M059J (cell line): ENCODE measurements at places on chromosomes 2 and 18. TPM values are rescaled to one million over a fixed set of nuclear protein-coding genes. Genes with fewer than 3 reads are reported as not detected.
A peak's percentile ranks its signal among the peaks of the same experiment; 100 is the strongest.

DNA sequence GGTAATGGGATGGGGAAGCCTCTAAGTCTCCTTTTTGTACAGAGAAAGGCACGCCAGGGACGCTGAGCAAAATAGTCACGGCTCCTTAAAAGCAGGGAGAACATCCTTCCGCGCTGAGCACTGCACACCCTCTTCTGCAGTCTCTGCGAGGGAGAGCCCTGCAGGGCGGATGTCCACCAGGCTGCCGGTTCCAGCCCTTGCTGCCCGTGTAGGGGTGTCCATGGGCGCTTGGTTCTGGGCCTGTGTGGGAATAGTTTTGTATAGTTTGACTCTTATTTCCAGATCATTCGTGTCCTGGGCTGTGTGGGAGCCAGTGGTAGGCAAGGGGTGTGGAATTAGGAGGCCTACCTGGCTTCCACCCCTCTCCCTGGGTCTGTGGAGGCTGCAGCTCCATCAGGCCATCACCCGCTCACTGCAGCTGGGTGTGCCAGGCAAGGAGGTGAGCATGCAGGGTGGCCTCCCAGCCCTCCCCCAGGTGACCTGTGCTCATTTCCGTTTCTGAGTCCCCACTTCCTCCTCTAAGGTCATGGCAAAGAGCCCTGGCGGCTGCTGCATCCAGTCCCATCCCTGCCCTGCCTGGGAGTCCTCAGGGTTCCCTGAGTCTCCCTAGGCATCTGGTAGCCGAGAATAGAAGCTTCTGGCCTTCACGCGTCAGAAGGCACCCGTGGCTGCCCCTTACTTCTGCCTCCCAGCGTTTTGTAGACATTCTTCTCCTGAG, 202.6 kb downstream of the LDLRAD4 start:
- DNase-seq, result no peak

DNA sequence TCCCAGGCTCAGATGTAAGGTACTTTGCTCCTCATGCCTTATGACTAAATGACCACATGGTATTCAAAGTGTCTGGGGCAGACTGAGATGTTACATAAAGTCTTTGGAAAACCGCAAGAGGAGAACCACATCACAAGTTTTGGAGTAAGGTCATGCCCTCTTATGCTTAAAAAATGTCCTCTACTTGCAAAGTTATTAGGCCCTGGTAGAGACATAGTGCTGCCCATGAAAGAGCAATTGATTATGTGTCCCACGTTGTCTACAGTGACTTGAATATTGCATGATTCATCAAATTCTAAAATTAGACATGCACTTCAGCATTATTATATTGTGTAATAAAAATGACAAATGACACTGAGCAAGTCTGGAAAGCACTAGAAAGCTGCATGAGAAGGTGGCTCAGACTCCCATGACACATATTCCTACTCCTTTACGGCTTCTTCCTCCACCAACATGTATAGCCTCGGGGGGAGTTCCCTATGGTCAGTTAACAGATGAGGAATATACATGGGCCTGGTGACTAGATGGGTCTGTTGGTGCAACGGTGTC, 602.6 kb upstream of the VRK2 start:
- peak; percentile 95 for DNase-seq

- no peak for DNase-seq
These were observed 17.3 kb upstream of the ARHGAP25 start for GRCh38 chr2:68717305-68717661.

GRCh38 chr2:140311905-140312304, 1531.7 kb upstream of the NXPH2 start:
- no peak for DNase-seq

DNA sequence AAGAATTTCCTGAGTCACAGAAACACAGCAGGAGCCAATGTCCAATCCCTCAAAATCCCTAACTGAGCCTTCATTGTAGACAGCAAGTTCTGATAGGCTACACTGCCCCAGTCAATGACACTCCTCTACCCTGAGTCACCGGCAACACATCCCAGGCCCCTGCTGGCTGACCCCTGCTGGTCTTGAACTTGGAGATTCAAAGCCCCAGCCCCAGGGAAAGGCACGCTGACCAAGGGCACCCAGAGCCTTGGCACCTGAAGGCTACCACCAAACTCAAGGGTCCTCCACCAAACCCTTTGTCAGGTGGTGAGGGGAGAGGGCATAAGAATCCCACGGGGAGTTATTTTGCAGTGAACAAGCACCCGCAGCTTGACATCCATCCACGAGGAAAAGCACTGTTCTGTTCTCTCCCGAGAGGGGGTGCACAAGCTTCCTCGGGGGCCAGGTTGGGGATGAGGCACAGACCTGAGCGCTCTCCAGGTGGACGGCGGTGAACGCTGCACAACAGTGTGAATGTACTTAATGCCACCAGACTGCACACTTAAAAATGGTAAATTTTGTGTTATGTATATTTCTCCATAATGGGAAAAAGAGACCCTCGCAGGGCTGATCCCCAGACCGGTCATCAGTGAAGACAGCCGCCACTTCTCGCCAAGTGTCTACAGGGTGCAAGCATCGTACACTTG, 46.9 kb downstream of the TFCP2L1 start:
- peak; percentile 26 for DNase-seq

Gene AFF3
- total RNA-seq, result 2.6 and 3.0 TPM in 2 replicates

DNA sequence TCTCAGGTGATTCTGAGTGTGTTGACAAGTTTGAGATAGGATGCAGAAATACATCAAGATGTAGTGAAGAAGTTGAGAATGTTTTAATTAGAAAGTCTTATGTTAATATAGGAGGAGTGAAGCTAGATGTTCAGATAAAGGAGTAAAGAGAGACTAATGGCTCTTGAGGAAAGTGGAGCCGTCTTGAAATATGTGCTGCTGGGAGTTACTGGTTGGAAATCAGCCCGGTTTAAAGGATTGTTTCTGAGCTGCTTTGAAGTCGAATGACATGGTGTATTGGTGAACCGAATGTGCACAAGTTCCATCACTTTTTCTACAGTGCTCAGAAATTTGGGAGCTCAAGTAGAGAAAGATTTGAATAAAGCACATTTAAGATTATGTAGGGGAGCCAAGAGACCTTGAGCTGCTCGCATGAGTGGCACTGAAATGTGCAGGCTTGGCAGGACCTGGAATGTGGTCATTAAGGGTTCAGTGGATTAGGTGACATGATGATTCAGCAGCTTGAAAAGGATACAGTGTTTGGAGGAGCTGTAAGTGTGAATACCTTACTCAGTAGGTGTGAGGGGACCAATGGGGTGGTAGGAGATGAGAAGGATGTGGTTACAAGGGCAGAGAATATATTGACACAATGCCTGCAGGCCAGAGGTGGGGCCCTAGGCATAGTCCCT, 68.6 kb downstream of the CAB39 start:
- peak; percentile 87 for DNase-seq

- no peak for DNase-seq
These were observed 125.8 kb upstream of the CREB1 start for GRCh38 chr2:207403950-207404349.

DNA sequence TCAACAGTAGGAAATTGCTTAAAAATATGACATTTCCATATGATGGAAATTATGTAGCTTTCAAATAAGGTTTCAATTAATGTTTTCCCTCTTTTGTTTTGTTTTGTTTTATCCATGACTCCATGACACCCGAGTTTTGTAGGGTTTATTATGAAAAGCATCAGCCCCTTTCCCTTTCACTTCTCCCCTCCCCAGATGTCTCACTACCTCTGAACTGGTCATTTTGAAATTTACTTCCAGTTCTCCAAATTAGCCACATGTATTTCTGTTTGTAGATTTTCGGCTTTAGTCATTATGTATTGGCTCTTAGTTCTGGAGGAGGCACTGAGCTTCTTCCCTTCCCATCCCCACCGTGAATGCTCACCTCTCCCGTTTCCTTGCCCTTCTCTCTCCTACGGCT, 18.6 kb upstream of the VPS4B start:
- no peak for DNase-seq

Gene GPR148
- not detected in 2 replicates for total RNA-seq

GRCh38 chr2:205689820-205690219, 7.5 kb downstream of the NRP2 start:
- no peak for DNase-seq

Gene FZD7
- total RNA-seq, result 26.9 and 39.8 TPM in 2 replicates

- no peak for DNase-seq
These were observed 74.8 kb upstream of the SOX11 start for GRCh38 chr2:5617358-5617757.

DNA sequence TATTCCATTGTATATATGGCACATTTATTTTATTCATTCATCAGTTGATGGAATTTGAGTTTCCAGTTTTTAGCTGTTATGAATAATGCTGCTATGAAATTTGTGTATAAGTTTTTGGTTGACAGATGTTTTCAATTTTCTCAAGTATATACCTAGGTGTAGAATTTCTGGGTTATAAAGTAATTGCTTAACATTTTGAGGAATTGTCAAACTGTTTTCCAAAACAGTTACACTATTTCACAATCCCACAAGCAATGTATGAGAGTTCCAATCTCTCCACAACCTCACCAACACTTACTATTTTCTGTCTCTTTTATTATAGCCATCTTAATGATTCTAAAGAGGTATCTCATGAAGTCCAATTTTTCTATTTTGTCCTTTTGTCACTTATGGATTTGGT, 12.5 kb upstream of the WDSUB1 start:
- no peak for DNase-seq

- DNase-seq, result no peak
These were observed 57.3 kb downstream of the NRP2 start for GRCh38 chr2:205739620-205740019.

DNA sequence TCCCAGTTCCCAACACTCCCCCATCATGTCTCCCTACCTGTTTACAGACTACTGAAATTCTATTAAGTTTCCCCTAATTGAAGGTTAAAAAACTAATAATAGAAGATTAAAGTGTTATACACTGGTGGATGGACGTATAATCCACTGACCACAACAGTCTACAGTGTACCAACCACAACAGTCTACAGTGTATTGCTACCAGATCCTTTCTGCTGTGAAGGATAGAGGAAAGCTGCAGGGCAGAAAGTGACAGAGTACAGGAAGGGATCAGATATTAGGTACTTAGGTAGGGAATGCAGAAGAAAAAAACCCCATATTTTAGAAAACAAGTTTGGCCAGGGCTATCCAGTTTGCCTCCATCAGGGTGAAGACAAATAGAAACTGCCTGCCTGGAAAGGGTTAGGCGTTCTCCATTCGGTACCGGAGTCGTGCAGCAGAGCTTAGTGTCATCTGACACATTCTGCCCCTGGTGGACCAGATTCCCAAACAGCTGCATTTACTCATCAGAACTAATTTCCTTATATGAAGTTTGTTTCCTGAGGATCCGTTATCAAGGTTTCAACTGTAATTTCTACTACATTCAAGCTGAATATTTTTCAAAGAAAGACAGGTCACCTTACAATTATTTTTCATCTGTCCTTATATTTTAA, 49.9 kb downstream of the KLF7 start:
- DNase-seq, result no peak

GRCh38 chr2:714005-714741, 37.0 kb upstream of the TMEM18 start:
- DNase-seq, result peak; percentile 52

DNA sequence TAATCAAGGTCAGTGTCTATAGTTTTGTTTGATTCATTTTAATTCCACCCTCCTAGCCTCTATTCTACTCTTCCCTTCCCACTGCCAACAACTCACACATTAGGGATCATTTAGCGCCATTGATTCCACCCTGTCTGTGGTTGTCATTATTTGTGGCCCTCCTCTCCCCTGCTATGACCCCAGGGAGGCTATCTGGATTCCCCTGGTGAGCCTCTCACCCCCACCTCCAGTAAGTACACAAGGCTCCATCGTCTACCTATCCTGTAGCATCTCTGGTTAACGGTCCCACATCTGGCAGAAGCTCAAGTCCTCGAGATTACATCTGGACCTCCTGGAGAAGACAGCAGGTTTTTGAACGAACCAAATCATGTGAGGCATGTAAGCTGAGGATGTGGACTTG, 27.4 kb downstream of the UPP2 start:
- no peak for DNase-seq

Gene RND3
- 170 and 187 TPM in 2 replicates for total RNA-seq

Gene CYP20A1
- total RNA-seq, result 16.9 and 19.9 TPM in 2 replicates

Gene TFPI
- 74.7 and 113 TPM in 2 replicates for total RNA-seq

GRCh38 chr18:37578886-37579513, 13.4 kb upstream of the CELF4 start:
- peak; percentile 16 for DNase-seq

- peak; percentile 8 for DNase-seq
These were observed 186.5 kb downstream of the LNPK start for GRCh38 chr2:175815537-175815936.

GRCh38 chr2:136045835-136046570, 60.6 kb upstream of the DARS1 start:
- no peak for DNase-seq

Gene DLX1
- total RNA-seq, result 5.6 and 6.8 TPM in 2 replicates

- DNase-seq, result no peak
These were observed 24.2 kb downstream of the FBLN7 start for GRCh38 chr2:112162341-112162740.

- peak; percentile 74 for DNase-seq
These were observed 39.7 kb upstream of the NABP1 start for GRCh38 chr2:191638079-191638801.

Gene RUFY4
- total RNA-seq, result not detected in 2 replicates

Gene CRYGC
- total RNA-seq, result not detected in 2 replicates

GRCh38 chr2:100470898-100471514, 724 bp downstream of the NMS start:
- DNase-seq, result no peak

- DNase-seq, result no peak
These were observed 312.4 kb upstream of the DDX18 start for GRCh38 chr2:117502121-117502520.

Gene GPR39
- 8.2 and 10.7 TPM in 2 replicates for total RNA-seq

Gene LRRTM4
- 0.07 TPM in 1 of 2 replicates, not detected in the other for total RNA-seq

Gene AQP12B
- not detected in 2 replicates for total RNA-seq

Gene LPIN1
- total RNA-seq, result 23.2 and 33.2 TPM in 2 replicates

DNA sequence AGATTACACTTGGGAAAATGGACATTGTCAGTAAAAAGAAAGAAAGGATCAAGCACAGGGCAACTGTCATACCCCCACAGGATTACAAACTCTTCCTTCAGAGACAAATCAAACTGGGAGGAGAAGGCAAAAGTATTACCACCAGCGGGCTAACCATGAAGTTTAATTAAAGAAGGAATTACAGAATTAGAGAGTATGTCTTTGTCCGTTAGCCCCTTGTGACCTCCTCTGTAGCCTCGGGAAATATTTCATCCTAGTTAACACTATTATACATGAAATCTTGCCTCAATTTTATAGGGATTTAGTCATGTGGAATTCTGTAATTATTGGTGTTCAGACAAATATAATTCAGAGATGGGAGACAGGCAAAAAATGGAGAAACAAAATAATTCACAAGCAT, 60.7 kb downstream of the PAX3 start:
- DNase-seq, result no peak

Gene ABCG8
- total RNA-seq, result not detected in 2 replicates
